BE2C (cell line): ENCODE measurements at places on chromosomes 11 and 22.

- no peak for DNase-seq
Observed at GRCh38 chr11:967995-968751, 42.5 kb downstream of the AP2A2 start.

GRCh38 chr11:17384002-17384511 is 4.4 kb downstream of the KCNJ11 start:
- DNase-seq: peak; percentile 75

DNA sequence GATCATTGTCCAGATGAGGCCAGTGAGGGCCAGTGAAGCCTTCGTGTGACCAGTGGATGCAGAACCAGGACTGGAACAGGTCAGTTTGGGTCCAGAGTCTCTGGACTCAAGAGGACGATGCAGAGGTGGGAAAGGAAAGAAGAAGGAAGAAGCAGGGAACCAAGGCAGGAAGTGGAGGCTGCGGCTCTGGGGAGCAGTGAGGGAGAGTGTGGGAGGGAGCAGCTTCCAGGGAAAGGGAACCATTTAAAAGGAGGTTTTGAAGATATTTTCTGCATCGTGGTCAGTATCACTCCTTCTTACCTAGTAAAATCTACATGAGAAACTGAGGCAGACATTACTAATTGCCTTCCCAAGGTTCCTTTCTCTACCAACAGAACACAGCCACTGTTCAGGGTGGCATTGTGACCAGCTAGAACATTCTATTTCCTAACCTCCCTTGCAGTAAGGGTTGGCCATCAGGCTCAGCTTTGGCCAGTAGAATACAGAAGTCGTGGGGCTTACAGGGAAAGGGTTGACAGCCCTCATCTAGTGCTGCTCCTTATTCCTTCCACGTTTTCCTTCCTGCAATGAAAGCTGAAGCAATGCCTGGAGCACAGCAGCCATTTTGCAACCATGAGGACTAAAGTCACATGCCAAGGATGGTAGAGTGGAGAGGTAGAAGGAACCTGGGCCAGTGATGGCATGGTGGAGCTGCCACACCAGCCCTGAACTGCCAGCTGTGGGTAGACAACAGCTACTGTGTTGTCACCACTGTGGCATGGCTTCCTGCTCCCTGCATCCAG is 29.1 kb upstream of the LINC01488 start:
- DNase-seq: no peak

DNA sequence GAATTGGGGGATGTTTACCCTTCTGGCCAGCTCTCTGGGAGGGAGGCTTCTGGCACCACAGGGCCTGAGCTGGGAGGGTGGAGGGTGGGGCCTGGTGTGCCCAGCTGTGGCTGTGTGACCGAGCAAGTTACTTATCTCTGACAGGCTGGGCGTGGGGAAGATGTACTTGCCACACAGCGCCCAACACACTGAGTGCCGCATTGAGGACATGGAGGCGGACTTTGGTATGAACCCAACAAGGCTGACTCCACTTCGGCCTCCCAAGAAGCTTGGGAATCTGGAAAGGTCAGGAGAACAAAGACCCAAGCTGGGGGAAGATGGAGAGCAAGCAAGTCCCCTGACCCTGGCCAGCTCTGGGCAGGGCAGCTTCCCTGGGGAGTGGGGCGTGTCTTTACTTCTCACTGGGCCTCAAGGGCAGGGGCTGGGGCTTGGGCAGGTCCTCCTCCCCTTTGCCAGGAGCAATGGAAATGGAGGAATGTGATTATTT is 2.4 kb upstream of the MGAT3 start:
- no peak for DNase-seq

DNA sequence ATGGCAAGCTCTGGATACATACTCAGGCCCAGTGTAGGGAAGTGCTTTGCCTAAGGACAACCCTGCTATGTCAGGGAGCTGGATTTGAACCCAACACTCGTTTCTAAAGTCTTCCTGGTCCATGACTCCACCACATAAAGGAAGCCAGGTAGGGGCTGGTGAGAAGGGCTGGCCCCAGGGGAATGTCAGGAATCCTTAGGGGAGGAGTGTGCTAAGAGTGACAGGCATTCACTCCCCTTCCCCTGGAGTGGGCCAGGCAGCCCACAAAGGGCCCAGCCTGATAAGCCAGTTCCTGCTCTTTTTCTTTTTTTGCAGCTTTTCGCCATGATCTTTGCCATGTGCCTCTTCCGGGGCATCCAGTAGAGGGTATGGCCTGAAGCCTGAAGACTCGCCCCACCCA is 21.9 kb downstream of the TP53I11 start:
- no peak for DNase-seq
